Kasumi-1 (cell line): ENCODE measurements at places on chromosomes 16 and 17.

- no peak for DNase-seq
These were observed 58.3 kb upstream of the ARHGAP44 start for GRCh38 chr17:12730931-12731521.

GRCh38 chr17:50048146-50048720, 7.7 kb upstream of the ITGA3 start:
- no peak for DNase-seq

GRCh38 chr16:57873218-57873617, 70.9 kb upstream of the KIFC3 start:
- DNase-seq, result no peak

DNA sequence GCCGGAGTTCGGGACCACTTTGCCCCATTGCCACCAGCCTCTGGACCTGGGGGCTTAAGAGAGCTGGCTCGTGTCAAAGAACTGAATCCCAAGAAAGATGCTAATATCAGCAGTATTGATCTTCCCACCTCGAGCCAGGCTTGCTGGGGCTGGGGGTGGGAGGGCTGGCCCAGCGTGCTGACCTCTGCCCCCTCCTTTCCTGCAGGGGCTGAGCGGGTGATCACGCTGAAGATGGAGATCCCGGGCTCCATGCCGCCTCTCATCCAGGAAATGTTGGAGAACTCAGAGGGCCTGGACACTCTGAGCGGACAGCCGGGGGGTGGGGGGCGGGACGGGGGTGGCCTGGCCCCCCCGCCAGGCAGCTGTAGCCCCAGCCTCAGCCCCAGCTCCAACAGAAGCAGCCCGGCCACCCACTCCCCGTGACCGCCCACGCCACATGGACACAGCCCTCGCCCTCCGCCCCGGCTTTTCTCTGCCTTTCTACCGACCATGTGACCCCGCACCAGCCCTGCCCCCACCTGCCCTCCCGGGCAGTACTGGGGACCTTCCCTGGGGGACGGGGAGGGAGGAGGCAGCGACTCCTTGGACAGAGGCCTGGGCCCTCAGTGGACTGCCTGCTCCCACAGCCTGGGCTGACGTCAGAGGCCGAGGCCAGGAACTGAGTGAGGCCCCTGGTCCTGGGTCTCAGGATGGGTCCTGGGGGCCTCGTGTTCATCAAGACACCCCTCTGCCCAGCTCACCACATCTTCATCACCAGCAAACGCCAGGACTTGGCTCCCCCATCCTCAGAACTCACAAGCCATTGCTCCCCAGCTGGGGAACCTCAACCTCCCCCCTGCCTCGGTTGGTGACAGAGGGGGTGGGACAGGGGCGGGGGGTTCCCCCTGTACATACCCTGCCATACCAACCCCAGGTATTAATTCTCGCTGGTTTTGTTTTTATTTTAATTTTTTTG, 8.5 kb downstream of the GJD3 start:
- DNase-seq, result no peak

DNA sequence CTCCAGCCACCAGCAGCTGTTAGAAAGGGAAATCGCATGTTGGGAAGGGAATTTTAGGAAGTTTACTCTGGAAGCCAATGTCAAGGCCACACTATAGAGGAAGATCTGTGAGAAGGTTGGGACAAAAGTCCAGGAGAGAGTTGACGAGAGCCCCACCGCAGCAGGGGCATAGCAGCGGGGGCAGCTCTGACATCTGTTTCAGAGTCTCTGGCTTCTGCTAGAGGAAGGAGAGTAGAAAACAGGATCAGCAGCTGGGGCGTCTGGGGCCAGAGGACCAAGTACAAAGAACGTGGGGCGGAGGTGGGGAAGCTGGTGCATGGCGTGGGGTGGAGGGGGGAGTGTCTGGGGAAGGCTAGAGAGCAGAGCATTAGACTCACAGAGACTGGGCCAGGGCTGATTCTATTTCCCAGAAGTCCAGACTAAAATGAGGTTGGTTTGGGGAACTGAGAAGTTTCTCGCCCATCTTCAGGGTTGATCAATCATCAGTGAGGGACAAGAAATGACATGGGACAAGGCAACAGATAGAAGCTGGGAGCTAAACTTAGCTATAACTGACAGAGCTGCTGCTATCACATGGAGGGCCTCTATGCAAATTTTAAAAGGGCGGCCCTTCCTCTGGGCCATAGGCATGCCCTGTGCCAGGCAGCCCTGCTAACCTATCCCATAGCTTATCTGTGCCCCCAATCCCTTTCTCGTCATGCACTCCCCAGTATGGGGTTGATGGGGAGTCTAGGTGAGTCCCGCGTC, 1.2 kb downstream of the RABEP2 start:
- no peak for DNase-seq

- DNase-seq, result peak; percentile 78
These were observed 1.6 kb downstream of the CTCF start for GRCh38 chr16:67563708-67564468.

DNA sequence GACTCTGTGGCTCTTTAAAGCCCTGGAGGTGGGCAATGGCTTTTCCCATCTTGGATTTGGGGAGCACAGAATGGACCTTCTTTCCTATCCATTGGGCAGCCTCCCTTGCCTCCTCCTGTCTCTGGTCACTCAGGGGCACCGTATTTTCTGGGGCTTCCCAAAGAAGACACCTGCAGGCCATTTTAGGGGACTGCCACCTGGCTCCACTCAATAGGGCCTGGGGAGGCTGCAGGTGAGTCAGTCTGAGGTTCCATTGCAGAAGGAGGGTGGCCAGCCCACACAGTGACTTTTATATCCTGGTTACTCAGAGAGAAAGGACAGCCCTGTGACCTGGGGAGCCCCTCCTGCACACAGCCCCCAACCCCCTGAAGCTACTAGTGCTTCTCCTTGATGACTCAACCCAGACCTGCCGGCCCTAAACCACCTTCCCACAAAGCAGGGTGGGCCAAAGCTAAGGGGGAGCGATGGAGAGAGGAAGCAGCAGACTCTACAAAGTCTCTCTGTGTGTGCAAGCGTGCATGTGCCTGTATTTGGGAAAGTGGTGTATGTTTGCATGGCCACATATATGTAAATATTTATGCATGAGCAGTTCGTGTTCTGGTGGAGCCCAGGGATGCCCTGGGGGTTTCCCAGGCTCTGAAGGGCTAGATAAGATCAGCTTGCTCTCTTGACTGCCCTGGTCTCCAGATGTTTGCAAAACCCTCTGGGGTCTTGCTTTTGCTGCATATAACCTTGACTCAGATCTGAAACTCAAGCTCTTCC, 5.0 kb downstream of the CX3CL1 start:
- DNase-seq, result no peak

DNA sequence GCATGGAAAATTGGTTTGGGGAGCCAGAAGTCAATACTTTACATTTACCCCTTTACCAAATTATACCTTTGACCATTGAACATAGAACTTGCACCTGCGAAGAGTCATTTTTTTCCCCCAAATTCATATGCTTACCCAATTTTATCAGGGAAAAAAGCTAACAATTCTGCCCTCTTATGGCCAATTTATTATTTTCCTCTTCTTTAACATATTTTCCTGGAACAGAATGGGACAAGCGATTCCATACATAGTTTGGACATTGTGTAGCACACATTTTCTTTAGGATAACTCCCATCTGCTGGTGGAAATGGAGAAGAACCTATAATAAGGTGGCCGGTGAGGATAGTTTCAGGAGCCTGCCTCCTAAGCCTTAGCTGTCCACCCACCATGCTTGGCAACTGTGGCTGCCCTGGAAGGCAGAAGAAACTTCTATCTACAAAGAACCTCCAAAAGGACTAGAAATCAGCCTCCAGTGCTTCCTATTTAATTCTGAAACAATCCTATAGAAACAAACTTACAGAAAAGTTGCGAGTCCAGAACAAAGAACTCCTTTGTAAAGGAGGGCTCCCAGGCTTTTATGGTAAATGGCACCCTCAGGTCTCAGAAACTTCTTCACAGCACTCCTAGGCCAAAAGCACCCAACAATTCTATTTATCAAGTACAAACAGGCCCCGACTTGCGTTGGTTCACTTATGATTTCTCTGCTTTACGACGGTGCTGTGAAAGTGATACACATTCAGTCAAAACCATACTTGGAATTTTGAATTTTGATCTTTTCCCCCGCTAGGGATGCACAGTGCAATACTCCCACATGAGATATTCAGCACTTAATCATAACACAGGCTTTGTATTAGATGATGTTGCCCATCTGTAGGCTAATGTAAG, 64.1 kb upstream of the CACNG4 start:
- DNase-seq, result peak; percentile 38

DNA sequence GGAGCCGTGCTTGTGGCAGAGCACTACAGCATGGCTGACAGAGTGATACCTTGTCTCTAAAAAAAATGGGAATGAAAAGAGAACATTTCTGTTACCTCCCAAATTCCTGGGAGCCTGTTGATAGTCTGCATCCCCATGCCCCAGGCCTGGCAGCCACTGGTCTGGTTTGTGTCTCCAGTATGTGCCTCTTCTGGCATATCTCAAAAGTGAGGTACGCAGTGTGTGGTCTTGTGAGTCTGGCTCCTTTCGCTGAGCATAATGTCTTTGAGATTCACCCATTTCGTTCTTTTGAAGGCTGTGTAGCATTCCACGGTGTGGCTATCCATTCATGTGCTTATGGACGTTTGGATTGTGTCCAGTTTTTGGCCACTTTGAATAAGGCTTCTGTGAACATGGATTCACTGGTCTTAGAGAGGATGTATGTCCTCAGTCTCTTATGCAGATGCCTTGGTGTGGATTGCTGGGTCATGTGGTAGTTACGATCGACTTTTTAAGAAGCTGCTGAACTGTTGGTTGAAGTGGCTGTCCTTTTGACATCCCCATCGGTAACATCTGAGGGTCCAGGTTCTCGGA, 39.1 kb downstream of the PRMT7 start:
- DNase-seq, result no peak

GRCh38 chr16:57540387-57540786, 2.1 kb upstream of the ADGRG5 start:
- no peak for DNase-seq

- DNase-seq, result no peak
These were observed 14.1 kb downstream of the ALDH3A1 start for GRCh38 chr17:19733953-19734526.

- no peak for DNase-seq
These were observed 149.8 kb upstream of the MAF start for GRCh38 chr16:79750311-79750710.

GRCh38 chr17:17732892-17733670, 51.8 kb downstream of the RAI1 start:
- DNase-seq, result no peak

DNA sequence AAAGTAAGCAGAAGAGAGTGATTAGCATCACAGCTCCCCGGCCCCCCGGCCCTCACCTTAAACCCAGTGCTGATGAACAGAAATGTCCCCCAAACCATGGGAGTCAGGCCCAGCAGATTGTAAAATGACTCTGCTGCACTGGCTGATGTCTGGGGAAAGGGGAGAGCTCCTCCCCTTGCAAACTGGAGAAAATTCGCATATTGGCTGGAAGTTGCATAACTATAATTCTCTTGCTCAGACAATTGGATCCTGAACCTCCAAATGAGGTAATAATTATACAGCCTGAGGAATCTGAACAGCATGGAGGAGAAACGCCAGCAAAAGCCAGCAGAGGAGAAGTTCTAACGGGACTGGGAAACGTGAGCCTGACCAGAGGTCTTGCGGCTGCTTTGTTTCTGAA, 109.7 kb downstream of the C16orf95 start:
- no peak for DNase-seq

DNA sequence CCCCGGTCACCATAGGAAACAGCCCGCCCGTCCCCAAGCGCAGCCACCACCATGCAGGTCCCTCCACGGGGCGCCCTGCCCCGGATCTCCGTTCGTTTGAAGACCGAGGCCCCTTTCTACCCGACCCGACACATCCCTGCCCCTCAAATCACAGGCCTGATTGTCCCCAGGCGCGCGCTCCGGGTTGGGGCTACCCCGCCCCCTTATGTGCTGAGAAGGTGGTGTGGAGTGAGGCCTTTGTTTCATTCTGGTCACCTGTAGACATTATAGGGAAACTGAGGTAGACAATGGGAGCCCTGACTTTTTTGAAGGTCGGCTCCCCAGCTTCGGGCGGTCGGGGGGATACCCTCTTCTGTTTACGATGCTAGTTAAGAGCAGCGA, 763 bp upstream of the ACTG1 start:
- peak; percentile 76 for DNase-seq

DNA sequence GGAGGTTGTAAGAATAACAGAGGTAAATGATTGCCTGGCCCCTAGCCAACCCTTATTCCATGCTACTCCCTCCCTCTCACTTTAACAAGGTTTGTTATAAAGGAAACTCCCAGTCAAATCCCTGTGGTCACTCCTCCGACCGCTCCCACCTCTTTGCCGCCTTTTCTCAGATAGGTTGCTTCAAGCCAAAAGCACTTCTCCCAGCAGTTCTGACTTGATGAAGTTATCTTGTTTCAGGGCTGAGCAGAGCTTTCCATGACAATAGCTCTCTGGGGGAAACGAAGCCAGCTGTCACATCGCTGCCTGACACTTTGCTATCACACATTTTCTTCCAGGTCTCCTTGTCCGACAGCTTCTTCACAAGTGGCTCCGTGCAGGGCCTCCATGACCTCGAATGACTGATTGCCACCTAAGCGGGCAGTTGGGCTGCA, 278.6 kb downstream of the HAPSTR1 start:
- DNase-seq, result no peak

DNA sequence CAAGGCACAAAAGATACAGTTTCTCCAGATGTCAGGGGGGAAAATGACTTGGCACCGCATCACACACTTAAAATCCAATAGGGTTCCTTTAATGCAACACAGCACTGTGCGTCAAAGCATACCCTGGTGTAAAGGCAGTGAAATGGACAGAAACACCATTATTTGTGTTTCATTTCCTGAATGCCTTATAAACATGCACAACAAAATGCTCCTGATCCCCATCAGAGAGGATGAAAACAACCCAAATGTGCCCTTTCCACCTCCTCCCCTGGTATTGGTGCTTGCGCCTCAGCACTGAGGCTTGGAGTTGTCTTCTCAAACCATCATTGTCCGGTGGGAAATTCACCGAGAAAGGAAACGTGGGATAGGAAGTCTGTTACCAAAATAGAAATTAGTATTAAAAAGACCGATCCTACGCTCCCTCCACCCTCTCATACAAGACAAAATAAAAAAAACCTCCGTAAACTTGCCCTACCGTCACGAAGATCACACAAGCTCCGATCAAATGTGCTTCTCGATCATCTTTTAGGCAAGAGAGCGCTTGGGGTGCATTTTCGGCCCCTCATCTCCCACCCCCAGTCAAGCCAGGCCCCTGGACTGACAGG, 722 bp downstream of the CDC27 start:
- peak; percentile 24 for DNase-seq

GRCh38 chr17:70217571-70217970, 48.2 kb downstream of the KCNJ2 start:
- no peak for DNase-seq

DNA sequence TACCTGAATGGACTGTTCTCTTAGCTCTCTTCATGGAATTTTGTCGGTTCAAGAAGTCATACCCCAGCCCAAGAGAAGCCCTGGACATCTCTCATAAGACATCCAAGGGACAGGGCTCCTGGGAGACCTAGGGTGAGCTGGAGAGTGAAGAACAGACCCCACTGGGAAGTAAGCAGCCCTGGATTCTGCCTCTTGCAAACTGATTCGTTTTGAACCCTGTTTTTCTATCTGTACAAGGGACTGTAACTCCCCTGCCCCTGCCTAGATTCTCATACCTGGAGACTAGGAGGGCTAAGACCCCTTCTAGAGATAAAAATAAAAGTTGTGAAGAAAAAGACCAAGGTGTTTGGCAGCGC, 449 bp downstream of the CCL3L1 start:
- peak; percentile 56 for DNase-seq
